ENCODE measurements at places on chromosomes 3 and 15.

- DNase-seq: no peak
These were observed 19.5 kb downstream of the HHLA2 start for GRCh38 chr3:108315767-108316301.

DNA sequence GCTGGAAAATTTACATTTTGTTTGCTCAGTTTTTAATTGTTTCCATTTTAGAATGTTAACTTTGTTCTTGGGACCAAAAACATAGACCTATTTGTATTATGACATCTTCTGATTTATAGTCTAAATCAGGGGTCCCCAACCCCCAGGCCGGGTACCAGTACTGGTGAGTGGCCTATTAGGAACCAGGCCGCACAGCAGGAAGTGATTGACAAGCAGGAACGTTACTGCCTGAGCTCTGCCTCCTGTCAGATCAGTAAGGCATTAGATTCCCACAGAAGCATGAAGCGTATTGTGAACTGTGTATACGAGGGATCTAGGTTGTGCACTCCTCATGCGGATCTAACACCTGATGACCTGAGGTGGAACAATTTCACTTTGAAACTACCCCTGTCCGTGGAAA is 51.9 kb downstream of the GHSR start:
- DNase-seq: no peak

- DNase-seq: no peak
These were observed 32.6 kb upstream of the ITGA11 start for GRCh38 chr15:68464448-68465090.

GRCh38 chr15:34584330-34584668 is 848 bp upstream of the GOLGA8B start:
- no peak for DNase-seq

- no peak for DNase-seq
These were observed 82.6 kb downstream of the RPLP1 start for GRCh38 chr15:69535101-69535638.

DNA sequence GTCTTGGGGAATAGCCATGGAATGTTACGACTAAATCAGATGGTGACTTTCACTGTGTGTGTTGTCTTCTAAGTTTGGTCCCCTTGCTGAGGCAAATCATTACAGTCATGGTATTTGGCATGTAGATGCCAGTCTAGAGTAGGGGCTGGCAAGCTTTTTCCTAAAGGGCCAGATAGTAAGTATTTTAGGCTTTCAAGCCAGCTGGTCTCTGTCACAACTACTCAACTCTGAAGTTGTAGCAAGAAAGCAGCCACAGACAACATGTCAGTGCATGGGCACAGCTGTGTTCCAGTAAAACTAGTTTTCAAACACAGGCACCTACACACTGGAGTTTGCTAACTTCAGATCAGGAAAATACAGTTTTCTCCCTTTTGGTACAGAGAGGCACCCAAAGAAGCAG is 39.3 kb downstream of the CCR3 start:
- DNase-seq: no peak

DNA sequence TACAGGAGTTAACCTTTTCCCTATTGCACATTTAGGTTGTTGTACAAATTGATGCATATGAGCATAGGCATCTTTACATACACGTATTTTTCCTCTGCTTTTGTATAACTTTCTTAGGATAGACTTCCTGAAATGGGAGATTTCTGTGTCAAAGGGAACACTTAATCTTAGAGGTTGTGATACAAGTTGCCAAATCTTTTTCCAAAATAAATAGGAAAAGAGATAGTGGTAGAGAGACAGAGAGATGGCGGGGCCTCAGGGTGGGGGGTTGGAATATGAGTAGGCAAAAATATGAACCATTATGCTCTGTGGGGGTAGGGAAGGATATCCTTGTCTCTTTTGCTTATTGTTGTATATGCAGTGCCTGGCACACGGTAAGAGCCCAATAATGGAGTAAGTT is 70.7 kb upstream of the UBE2E1 start:
- no peak for DNase-seq

- no peak for DNase-seq
These were observed 243.3 kb downstream of the IL20RB start for GRCh38 chr3:137201066-137201465.

DNA sequence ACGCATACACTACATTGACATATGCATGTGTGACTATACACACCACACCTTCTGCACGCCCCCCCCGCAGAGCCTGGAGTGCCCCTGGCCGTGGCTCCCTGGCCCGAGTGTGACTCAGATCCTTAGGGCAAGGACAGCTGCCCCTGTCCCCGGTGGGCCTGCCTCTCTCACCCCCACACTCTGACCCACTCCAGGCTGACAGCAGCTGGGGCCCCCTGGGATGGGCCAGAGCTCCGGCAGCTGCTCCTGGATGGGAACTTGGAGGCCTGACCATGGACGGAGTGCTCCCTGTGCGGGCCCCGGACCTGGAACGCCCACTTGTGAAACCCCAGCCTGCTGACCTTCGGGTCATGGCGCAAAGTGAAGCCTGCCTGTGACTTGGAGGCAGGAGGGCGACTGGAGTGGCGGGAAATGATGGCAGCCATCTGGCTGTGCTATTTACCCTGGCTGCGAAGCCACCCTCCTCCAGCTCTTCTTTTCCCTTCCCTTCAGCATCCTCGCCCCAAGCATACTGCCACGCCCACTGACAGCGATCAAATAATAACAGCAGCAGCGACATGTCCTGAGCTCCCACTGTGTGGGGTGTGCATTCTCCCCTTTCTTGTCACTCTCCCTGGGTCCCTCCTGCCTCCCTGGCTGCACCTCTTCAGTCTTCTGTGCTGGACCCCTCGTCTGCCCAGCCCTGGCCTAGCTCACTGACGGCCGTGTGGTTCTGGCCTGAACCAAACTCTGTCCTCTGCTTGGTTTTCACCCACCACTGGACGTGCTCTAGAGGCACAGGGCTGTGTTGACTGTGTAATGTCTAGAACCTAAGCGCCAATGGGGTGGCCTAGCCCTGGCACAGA is 90.7 kb upstream of the MEF2A start:
- DNase-seq: no peak

- no peak for DNase-seq
These were observed 85.7 kb downstream of the CRYGS start for GRCh38 chr3:186458306-186459107.

DNA sequence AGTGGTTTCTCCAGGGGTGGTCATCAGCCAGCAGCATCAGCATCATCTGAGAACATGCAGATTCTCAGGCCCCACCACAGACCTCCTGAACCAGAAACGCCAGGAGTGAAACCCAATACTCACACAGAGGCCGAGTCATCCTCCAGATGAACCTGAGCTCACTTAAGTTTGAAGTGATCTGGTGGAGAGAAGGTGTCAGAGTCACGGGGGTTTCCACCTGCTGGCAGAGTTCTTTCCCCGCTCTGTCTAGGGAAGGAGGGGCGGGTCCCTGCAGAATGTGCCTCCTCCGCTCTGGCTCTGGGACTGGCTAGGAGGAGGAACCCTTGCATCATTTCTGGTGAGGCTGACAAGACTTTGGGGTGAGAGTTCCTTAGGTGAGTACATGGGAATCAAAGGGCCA is 13.3 kb upstream of the KIF23 start:
- DNase-seq: no peak

GRCh38 chr3:47283591-47284364 is 1.0 kb downstream of the KLHL18 start:
- DNase-seq: peak; percentile 10

GRCh38 chr15:80531796-80532195 is 127.6 kb downstream of the ARNT2 start:
- no peak for DNase-seq

DNA sequence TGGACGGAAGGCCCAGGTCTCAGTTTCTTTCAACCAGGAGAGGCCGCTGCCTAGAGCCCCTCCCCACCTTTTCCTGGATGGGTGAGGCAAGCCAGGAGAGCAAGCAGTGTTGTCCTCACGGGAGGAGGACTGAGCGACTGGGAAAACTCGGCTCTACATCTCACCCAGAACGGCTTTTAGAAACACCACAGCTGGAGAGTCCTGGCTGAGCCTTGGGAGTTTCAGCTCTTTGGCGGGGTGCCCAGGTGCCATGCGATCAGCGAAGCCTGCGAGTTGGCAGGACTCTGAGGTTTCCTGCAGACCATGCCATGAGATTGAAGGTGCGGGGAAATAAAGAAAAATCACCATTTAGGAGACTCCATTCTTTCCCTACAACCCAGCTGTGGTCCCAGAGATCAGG is 26.0 kb downstream of the PPCDC start:
- no peak for DNase-seq

- no peak for DNase-seq
These were observed 129.8 kb downstream of the SATB1 start for GRCh38 chr3:18295171-18295920.

DNA sequence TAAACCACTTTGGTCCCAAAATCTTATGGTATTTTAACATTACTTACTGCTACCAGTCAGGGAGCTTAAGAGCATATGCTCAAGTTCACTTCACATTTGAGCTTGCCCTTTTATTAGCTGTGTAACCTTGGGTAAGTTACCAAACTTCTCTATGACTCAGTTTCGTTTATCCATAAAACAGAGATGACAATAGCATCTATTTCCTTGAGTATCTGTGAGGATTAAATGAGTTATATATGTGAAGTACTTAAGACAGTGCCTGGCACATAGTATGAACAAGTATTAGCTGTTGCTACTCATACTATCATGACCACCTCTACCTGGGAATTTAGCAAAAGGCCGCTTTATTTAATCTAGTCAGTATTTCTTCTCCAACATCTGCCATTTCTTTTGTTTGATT is 5.9 kb downstream of the ATOSA start:
- DNase-seq: no peak

GRCh38 chr15:36117296-36117787 is 462.1 kb upstream of the CDIN1 start:
- DNase-seq: no peak

- no peak for DNase-seq
These were observed 34.7 kb upstream of the SLC41A3 start for GRCh38 chr3:126118591-126118990.

GRCh38 chr15:31306426-31307269 is 20.0 kb upstream of the KLF13 start:
- no peak for DNase-seq

- DNase-seq: peak; percentile 81
These were observed at the start of gene EEFSEC for GRCh38 chr3:128153156-128154041. TSS of gene EEFSEC (plus strand) at chr3:128153481. CDS start at chr3:128153508, 27 bp downstream.

DNA sequence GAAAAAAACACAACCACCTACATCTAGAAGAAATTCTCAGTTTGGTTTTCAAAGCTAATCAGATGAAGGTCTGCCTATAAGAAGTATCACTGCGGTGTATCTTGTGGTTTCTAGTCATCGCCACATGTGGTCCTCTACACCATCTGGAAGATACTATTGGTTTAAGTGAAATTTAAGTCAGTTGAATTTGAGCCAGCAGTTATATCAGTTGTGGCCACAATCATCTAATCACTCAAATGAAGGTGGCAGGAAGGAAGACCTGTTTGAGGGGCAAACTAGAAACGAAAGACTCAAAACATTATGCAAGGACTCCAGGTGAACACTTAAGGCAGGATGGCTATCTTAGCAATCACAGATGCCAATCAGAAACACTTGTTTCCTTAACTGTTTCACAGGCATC is 48.7 kb downstream of the ETV5 start:
- DNase-seq: no peak

DNA sequence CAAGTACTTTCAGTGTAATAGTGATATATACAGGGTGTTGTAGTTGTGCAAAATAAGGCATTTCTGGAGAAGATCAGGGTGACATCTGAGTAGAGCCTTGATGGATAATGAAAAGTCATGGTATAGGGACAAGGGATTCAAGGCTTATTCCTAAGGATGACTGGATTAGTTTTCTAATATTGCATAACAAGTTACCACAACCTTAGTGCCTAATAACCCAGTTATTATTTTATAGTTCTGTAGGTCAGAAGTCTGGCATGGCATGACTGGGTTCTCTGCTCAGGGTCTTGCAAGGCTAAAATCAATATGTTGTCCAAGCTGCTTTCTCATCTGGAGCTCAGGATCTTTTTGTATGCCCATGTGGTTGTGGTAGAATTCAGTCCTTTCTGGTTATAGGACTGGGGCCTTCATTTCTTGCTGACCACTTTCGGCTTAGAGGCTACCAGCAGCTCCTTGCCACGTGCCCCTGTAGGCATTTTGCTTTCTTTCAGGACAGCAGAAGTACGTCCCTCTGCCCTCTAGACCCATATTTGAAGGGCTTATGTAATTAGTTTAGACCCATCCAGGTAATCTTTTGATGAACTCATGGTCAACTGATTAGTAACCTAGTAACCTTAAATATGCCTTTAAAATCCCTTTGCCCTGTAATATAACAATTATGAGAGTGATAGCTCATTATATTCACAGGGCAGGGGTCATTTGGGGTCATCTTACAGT is 73.2 kb upstream of the LRRFIP2 start:
- no peak for DNase-seq

GRCh38 chr15:100061944-100062343 is 279.8 kb downstream of the ADAMTS17 start:
- no peak for DNase-seq

- no peak for DNase-seq
These were observed 33.9 kb downstream of the SMAD6 start for GRCh38 chr15:66735909-66736305.

DNA sequence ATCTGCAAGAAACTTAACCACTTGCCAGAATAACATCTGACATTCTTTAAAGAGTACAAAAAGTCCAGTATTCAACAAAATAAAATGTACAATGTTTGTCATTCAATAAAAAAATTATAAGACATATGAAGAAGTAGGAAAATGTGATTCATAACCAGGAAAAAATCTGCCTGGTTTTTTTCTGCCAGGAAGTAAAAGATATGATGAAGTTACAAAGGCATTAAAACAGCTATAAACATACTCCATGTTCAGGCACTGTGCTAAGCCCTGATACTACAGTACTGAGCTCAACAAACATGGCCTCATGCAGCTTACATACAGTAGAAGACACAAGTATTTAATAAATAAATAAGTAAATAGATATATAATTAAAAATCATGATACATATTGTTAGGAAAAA is 178.4 kb upstream of the STT3B start:
- no peak for DNase-seq

- no peak for DNase-seq
These were observed 529.7 kb upstream of the IL12A start for GRCh38 chr3:159458982-159459381.

DNA sequence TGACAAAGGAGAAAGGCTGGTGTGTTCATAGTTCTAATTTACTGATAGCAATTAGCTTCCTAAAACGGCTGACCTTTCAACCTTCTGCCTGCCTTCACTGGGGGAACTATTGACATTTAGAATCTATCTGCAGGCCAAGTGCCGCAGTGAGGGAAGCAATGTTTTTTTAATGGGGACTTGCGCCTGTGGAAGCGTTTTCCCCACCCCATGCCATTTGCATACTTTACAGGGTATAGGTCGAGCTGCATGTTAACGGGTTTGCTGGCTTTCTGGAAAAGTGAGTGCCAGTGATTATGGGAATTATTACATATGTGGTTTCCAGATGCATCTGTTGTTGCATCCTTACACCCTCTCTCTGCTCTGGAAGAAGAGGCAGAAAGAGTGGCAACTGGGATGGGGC is 180.1 kb downstream of the RAB11A start:
- no peak for DNase-seq

GRCh38 chr3:21835264-21835663 is 84.3 kb upstream of the ZNF385D start:
- no peak for DNase-seq

- DNase-seq: no peak
These were observed 394.9 kb downstream of the PTPRG start for GRCh38 chr3:61956236-61956635.
